Activated naive CD4-positive, alpha-beta T cell (primary cell): ENCODE measurements at places on chromosomes 5 and 9.

- DNase-seq = no peak
Observed at GRCh38 chr9:92299116-92299515, 5.6 kb upstream of the IARS1 start.

GRCh38 chr5:128962211-128962610 is 3.1 kb upstream of the SLC27A6 start:
- DNase-seq = no peak

- DNase-seq = no peak
Observed at GRCh38 chr5:65840071-65840470, 86.3 kb upstream of the ERBIN start.

DNA sequence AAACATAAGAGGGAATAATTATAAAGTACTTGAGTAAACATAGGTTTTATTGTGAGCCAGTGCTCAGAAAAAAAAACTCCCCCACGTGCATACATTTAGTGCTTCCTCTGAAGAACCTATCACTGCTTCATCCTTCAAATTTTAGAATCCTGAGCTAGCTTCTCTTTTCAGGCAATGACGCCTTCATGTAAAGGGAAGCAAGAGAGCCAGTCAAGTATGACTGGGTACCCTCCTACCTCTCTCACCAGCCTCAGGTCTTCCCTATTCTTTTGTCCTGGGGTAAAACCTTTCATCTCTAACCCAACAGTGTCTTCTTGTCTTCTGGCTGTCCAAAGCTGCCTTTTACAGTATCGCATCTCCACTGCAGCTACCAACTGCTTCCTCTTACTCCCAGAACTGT is 32.0 kb downstream of the PLPP1 start:
- no peak for DNase-seq

DNA sequence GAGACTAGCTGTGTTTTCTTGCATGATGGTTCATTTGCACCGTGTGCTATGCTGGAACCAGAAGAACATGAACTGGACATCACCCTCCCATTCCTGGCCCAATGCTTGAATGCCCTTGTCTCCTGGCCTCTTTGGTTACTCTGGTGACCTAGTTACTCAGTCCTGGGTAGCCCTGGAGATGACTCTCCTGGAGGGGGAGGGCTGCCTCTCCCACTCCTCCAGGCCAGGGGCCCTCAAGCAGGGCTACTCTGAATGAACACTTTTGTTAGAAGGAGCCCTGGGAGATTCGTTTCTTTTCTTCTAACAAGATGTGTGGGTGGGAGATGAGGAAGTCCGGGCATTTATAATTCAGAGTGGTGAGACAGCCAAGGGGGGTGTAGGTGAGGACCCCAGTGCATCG is 12.0 kb upstream of the NKX2-5 start:
- no peak for DNase-seq

DNA sequence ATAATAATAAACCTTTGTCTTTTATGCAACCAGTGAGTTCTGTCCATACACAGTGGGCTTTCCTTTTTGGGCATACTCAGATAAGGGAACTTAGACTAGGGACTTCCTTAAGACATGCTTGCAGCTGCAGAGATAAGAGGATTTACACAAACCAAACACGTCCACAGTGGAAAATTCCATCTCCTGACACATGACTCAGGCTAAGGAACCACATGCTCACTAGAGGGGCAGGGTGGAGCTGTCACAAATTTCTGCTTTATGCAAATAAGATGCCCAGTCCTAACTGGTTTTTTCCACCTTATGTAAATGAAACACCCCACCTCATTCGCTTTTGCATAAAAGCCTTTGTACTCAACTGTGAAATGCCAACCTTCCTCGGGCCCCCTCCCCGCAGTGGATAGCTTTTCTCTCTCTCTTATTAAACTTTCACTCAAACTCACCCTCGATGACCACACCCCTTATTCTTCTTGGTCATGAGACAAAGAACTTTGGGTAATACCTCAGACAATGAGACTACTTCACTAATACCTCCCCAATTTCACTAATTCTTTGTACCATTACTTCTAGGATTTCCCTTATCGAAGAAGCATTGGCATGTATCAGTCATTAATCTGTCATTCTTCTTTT is 170.3 kb upstream of the FTMT start:
- DNase-seq = no peak
